LoVo (cell line): ENCODE measurements at places on chromosomes 13 and 19.
A peak's percentile ranks its signal among the peaks of the same experiment; 100 is the strongest.

- DNase-seq: no peak
Observed at GRCh38 chr13:27783111-27783510, 9.2 kb upstream of the GSX1 start.

GRCh38 chr13:44140888-44141724 lies 232.5 kb upstream of the SERP2 start:
- peak; percentile 19 for DNase-seq

DNA sequence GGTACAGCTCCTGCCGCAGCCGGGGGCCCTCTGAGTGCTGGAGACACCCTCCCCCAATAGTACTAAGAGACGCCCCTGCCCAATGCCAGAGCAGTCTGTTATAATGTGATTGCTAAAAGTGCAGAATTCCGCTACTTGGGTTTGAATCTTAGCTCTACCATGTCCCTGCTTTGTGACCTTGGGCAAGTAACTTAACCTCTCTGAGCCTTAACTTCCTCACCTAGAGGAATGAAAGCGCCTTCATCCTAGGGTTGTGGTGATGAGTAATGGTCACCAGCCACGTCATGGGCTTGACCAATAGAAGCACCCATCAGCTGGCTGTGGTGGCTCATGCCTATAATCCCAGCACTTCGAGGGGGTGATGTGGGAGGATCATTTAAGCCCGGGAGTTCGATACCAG lies 6.5 kb downstream of the PLEKHG2 start:
- no peak for DNase-seq

DNA sequence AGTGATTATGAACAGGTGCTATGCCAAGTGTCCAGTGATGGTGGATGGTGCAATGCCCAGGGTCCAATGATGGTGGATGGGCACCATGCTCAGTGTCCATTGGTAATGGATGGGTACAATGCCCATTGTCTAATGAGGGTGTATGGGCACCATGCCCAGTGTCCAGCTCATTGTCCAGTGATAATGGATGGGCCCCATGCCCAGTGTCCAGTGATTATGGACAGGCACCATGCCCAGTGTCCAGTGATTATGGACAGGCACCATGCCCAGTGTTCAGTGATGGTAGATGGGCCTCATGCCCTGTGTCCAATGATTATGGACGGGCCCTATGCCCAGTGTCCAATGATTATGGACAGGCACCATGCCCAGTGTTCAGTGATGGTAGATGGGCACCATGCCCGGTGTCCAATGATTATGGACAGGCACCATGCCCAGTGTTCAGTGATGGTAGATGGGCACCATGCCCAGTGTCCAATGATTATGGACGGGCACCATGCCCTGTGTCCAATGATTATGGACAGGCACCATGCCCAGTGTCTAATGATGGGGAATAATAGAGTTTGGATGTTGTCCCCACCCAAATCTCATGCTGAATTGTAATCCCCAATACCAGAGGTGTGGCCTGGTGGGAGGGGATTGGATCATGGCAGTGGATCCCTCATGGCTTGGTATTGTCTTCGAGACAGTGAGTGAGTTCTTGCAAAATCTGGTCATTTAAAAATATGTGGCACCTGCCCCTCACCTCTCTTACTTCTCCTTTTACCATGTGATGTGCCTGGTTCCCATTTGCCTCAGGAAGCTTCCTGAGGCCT lies 87.8 kb downstream of the ANKRD10 start:
- no peak for DNase-seq

GRCh38 chr19:38266981-38267597 lies 2.7 kb downstream of the SPINT2 start:
- DNase-seq: peak; percentile 72

DNA sequence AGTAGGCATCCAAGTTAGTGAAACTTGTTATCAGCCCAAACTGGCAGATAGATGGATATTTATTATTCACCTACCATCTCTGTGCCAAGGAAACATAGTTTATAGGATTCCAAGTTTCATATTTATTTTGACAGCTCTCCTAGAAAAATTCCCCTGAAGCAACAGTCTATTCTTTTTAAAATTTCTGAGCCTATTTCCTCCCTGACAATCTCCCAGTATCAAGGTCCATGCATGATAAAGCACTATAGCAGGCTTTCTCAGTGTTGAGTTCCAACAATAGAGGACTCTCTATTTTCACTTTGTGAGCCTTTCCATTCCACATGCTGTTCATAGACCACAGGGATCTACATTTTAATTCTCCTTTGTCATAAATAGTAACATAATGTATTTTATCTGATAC lies 312.6 kb downstream of the SLITRK6 start:
- no peak for DNase-seq

DNA sequence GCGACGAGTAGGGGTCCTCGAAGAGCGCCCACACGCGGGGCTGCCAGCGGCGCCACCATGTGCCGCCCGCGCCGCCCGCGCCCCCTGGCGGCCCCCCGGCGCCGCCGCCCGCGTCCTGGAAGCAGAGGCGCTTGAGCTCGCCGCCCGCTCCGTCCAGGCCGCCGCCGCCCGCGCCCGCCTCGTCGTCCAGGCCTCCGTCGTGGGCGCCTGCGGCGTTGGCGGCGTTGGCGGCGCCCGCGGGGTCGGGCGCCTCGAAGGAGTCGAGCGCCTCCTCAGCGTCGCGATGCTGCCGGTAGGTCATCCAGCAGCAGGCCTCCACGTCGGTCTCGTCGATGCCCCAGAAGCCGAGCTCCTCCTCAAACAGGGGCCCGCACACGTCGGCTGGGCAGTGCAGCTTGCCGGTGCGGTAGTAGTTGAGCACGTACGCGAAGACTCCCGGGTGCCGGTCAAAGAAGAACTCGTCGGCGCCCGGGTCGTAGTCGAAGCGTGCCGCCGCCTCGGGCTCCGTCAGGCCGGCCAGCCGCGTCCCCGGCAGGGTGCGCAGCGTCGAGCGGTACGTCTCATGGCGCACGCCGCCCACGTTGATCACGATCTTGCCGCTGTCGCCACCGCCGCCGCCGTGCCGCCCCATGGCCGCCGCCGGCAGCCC lies 829 bp downstream of the KCNC3 start:
- DNase-seq: no peak
